Stimulated activated CD4-positive, alpha-beta T cell treated with anti-CD3 and anti-CD28 coated beads, Interleukin-1b, Interleukin-23, amount 100 ng/mL, for 4 hours (primary cell): ENCODE measurements at places on chromosomes 7 and 10.

- no peak for DNase-seq
Observed at GRCh38 chr10:78802866-78803265, 265.9 kb upstream of the ZMIZ1 start.

- no peak for DNase-seq
Observed at GRCh38 chr7:143043391-143043790, 8.8 kb upstream of the OR6V1 start.

DNA sequence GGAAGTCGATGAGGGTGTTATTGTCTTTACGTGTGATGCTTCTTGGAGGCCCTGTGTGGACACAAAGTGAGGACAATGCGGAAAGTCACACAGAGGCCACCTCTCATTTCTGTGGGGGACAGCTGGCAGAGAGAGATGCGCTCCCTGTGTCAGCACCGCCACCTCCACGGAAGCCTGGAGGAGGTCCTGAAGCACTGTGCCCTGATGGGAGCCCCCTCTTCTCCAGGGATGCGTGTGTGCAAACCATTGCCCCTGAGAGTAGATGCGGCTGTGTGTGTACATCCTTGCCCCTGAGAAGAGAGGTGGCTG lies 2.0 kb downstream of the PTPRE start:
- no peak for DNase-seq

GRCh38 chr7:48376263-48376662 lies 205.0 kb downstream of the ABCA13 start:
- DNase-seq: no peak

DNA sequence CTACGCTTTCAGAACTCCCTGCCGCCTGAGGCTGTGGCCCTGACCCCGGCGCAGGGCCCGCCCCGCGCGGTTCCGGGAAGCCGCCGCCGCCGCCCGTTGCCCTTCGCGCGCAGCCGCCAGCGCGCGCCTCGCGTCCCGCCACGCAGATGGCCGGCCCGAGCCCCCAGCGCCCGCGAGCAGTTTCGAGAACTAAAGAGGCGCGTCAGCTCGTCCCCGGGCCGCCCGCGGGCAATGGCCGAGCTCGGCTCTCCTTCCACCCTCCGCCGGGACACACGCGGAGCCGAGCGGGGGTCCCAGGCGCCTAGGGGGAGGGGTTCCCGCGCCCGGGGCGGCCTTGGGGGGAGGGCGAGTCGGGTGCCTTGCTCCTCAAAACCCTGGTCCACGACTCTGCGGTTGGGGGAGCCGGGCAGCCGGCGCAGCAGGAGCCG lies 1.8 kb downstream of the HNRNPF start:
- peak; percentile 49 for DNase-seq

GRCh38 chr7:19112274-19113001 lies 5.0 kb downstream of the TWIST1 start:
- no peak for DNase-seq

DNA sequence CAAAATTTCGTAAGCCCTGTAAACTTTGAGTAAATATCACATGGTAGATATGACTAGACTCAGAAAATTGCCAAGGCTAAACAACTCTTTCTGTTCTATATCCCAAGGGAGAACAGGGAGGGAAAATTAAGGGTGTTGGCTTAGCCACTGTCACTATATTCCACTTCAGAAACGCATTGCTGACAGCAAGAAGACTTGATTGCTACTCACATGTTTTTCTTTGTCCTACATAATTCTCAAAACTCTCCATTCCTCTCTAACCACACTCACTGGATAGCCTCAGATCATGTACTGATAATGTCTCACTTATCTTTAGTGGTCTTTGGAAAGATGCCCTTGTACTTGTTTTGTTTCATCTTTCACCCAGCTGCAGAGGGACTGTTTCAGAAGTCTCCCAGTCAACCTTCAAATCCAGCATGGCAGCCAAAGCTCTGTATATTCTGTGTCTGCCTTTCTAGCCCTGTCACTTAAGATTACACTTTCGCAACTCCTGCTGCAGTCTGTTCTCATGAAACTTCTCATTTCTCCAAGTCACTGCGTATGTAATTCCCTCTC lies 582.4 kb upstream of the FZD8 start:
- DNase-seq: no peak

GRCh38 chr7:80703272-80703671 lies 64.8 kb downstream of the CD36 start:
- no peak for DNase-seq

DNA sequence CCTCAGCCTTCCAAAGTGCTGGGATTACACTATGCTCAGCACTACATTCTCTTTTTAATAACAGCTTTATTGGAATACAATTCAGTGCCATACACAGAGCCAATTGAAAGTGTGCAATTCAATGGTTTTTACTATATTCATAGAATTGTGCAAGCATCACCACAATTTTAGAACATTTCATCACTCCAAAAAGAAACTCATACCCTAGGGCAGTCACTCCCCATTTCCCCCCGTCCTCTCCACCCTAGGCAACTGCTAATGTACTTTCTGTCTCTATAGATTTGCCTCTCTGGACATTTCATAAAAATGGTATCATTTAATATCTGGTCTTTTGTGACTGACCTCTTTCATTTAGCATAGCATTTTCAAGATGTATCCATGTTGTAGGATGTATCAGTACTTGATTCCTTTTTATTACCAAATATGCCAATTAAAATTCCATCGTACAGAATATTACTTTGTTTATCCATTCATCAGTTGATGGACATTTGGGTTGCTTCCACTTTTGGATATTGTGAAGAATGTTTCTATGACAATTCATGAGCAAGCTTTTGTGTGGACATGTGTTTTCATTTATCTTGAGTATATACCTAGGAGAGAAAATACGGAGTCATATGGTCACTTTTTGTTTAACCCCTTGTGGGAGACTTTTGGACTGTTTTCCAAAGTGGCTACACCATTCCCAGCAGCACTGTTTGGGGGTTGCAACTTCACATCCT lies 6.3 kb upstream of the XPNPEP1 start:
- DNase-seq: no peak

DNA sequence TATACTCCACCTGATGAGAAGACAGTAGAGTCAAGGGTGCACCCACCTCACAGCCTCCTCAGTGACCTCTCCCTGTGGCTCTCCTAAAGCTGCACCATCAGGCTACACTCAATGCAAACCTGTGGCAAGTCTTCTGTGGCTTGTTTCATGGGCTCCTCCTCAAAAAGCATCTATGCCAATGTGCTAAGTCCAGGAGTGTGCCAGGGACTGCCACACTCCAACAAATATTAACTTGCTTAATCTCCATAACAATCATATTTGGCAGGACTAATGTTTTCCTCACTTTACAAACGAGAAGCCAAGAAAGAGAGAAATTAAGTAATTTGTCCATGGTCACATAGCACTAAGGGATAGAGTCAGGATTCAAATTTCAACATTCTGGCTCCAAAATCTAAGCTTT lies 11.9 kb downstream of the NRAP start:
- DNase-seq: no peak

GRCh38 chr10:106655636-106656035 lies 508.9 kb downstream of the SORCS1 start:
- DNase-seq: no peak

DNA sequence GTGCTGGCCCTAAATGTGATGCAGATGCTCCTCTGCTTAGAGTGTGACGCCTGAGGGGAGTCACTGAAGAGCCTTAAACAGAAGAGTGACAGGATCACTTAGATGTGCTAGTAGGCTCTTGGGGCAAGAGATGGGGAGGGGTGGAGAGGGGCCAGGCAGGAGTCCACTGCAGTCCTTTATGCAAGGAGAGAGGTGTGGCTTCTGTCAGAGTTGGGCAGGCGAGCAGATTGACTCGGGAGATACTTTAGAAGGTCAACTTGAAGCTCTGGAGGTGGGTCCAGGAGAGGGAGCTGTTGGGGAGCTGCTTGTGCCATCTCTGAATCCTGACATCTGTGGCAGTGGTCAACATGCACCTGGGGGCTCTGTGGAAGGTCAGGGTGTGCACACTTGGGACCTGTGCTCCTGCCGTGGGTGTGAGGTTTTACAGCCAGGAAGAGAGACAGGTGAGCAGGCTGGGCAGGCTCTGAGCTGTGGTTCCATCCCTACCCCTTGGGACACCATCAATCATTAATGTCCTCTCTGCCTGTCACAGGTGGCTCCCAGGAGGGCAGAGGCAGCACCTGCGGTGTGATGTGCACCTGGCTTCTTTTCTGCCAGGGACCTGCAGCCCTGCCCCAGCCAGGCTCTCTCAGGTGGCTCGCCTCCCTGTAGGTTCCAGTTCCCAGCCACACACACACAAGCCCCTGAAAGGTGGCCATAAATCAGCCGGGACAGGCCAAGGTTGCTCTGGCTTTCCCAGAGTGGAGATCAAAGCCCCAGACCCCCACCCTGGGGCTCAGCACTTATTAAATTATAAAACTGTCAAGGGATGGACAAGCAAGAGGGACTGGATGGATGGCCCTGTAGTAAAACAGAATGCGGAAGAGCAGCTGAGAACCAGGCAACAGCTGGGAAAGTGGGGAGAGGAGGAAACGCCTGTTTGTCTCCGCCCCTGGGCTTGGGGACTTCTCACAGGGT lies 14.0 kb downstream of the NEURL1 start:
- DNase-seq: no peak
